CD4-positive, alpha-beta T cell treated with Interleukin-12 subunit alpha and Interleukin-12 subunit beta, for 1 hour (primary cell): ENCODE measurements at places on chromosomes 1 and 21.

GRCh38 chr1:31771891-31772668 lies 7.9 kb upstream of the ADGRB2 start:
- peak; percentile 41 for DNase-seq

- no peak for DNase-seq
Measured at GRCh38 chr1:28273216-28273860, 14.0 kb downstream of the SESN2 start.

DNA sequence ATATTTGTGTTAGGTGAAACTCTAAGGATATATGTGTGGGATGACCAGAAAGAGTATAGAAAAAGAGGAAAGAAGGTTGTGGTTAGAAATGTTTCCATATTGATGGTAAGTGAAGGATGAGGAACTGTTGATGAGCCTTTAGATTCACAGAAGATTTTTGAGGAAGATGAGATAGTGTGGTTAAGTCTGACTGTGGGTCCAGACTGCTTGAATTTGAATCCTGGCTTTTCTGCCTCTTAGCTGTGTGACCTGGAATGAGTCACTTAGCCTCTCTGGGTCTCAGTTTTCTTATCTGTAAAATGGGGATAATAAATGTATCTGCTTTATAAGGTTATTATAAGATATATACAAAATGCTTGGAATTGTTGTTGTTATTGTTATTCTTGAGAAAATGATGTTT lies 27.5 kb downstream of the RGL1 start:
- no peak for DNase-seq

DNA sequence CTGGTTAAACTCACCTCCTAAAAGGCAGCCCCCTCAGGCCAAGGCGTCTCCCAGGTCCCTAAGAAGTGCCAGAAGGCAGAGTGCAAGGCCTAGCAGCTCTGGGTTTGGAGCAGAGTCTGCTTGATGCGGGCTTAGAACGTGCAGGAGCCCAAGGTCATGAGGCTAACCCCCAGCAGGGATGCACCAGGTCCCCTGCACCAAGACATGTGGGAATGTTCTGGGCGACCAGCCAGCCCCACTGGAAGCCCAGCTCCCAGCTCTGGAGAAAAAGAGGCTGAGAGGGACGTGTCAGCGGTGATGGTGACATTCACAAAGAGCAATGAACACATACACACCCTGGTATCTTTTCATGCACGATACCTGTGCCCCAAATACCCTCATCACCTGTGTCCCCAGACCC lies 5.1 kb downstream of the LRRN2 start:
- no peak for DNase-seq

DNA sequence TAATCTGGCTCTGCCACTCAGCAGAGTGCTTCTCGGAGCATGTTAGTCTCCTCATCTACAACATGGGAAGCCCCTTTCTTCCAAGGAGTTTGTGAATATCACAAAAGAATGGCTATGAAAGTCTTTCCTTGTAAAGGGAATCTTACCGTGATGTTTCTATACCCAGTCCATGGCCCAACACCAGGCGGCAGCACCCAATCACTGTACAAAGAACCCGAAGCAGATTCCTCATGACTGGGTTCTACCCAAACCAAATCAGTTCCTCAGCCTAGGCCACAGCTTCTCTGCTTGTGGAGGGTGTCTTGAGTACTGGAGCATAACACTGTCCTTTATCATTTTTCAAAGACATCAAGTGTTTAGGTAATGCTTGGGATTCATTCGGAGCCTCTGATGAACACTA lies 16.6 kb upstream of the SLFNL1 start:
- no peak for DNase-seq

DNA sequence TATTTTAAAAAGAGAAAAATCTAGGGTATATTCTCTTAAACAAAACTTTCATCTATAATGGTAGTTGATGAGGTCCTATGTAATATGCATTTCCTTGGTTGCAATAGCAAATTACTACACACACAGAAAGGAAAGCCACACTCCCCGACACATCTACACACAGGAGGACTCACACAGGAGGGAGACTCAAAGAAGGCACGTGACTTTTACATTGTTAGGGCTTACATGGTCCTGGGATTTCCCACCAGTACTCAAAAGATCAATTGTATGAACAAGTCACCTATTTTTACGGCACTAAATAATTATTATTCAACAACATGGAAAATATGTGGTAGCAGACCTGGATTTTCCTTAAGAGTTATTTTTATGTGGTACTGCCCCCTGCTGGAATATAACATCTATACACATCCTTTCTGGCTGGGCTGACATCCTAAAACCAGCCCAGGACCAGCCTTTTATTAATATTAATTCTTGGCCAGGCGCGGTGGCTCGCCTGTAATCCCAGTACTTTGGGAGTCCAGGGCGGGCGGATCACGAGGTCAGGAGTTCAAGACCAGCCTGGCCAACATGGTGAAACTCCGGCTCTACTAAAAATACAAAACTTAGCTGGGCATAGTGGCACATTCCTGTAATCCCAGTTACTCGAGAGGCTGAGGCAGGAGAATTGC lies 33.9 kb upstream of the LGALS8 start:
- DNase-seq = peak; percentile 56

GRCh38 chr1:236747311-236747985 lies 47.6 kb upstream of the MTR start:
- DNase-seq = no peak

- peak; percentile 37 for DNase-seq
Measured at GRCh38 chr1:167601442-167602383, 28.3 kb upstream of the RCSD1 start.

GRCh38 chr1:50591598-50591997 lies 168.4 kb upstream of the DMRTA2 start:
- DNase-seq = no peak

GRCh38 chr1:109040989-109041620 lies 797 bp downstream of the WDR47 start:
- DNase-seq = no peak

DNA sequence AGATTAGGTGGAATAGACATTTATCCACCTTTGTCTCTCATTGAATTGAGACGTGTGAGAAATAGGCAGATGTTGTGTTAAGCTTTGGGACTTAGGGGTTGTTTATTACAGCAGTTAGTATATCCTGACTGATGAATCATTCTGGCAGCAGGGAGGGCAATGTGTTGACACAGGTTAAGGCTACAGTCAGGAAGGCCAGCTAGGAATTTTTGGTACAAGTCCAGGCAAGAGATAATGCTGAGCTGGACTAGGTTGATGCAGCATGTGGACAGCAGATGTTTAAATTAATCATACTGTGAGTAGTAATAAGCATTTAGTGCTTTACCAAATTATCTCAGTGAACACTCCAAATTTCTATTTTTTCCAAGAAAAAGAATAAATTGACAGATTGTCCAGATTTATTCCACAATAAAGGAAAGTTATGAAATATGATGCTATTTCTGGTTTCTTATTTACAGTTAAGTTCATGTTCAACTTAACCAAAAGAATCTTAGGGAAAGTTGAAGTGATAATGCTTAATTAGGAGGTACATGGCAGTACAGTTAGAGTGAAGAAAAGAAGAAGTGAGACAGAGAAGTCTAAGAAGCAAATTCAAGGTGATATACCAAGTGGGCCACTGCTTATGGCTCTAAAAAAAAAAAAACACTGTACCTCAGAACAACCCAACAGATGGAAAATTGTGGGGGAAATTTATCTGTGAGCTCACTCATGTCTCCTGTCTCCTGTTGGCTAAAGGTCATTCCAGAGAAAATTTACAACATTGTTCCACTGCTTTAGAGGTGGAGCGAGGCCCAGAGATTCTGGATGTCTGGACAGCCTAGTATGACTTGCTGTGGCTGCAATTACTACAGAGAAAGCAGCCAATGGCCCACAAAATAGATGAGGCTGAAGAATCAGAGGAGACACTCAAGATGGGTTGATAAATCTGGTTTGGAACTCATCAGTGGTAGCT lies 102.7 kb upstream of the C21orf91 start:
- no peak for DNase-seq

GRCh38 chr1:194372266-194372665 lies 1185.9 kb upstream of the B3GALT2 start:
- DNase-seq = no peak

DNA sequence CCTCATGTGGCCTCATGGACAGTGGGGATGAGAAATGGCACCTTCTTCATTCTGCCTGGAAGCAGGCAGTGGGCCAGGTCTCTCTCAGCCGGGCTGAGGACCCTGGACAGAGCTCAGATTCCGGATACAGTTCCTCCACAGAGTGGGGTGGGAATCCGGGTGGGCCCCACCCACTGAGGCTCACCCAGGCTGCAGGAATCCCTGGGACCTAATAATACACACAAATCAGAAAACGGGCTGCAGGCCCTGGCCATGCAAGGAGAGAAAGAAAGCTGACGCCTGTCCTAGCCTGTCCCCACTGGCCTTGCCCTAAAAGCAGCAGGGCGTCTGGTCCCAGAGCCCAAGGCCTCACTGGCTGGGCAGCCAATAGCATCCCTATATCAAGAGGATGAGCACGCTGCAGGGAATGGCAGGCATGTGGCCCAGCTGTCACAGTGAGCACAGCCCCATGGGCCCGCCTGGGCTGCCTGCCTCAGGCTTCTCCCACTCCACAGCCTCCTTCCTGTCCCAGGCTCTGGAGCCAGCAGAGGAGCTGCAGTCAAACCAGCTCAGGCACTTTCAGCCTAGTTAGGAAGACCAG lies 25.3 kb downstream of the ACTA1 start:
- no peak for DNase-seq

DNA sequence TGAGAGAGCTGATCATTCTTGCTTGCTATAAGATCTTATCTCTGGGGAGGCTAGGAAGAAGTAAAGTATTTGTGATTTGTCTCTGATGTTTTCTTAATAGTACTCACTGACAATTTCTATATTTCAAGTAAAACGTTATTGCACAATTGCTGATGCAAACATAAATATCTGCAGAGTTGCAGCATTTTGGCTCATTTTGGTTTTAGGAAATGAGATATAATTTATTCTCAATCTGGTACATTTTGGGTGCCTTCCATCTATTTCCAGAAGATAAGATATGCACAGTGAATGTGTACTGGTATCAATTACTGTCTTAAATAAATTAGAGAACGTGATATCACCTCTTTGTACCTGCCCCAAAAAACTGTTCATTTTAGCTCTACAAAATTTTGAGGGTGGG lies 1431.5 kb downstream of the BRINP3 start:
- DNase-seq = no peak

DNA sequence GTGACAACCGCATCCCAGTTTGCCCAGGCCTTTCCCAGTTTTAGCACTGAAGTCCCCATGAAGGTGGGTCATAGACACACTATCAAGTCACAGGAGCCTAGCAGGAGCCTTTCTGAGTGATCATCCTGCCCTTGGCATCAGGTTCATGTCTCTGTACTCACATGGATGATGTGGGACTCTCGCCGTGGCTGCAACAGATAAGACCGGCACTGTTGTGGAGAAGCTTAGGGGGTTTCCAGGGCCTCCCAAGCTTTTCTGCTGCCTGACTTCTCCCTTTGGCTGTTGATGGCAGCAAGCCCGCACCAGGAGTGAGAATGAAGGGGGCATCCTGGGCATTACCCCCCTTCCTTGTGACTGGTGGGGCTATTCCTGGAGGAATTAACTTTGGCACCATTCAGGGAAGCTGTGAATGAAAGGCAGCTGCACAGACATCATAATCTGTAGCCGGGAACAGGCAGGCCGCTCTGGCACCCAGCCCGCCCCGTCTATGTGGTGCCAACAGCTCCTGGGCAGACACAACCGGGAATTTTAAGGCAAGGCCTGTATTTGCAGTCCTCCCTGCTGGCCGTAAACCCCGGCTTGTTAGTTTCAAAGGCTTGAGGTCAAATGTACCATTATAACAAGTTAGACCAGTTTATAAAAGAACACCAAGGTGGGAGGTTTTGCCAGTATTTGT lies 148.6 kb downstream of the HUNK start:
- DNase-seq = no peak

DNA sequence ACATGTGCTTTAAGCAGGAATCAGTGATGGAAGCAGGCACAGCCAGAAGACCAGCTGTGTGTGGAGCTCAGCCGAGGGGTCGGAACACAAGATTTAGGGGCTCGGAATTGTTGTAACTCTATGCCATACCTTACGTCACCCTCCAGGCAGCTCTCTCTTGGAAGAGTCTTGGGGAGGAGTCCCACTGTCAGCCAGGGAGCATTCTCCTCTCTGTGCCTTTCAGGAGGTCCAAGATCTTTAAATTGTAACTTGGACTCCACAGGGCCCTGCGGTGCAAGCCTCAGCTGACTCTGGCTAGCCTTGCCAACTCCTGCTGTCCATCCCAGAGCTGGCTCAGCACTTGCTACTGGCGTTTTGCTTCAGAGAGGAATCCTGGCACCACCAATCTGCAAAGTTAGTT lies 26.4 kb upstream of the ROR1 start:
- DNase-seq = no peak

GRCh38 chr1:172446547-172446946 lies 2.7 kb upstream of the PIGC start:
- no peak for DNase-seq

DNA sequence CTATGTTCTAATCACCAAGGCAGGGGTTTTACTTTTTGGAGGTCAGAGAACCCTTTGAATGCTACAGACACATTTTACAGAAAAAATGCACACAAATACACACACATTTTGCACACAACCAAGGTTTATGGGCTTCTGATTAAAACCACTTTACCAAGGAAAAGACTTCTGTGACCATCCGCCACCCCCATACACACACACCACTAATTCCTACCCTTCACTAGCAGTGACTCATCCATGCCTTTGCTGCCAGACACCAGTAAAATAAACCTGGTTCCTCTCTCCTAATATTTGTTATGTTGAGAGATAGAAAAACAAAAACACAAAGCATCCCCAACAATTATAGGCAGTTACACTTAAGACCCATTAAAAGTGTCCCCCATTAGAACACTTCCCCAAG lies 12.9 kb downstream of the PIGM start:
- DNase-seq = no peak

- no peak for DNase-seq
Measured at GRCh38 chr1:151267760-151268159, 13.2 kb downstream of the PSMD4 start.

GRCh38 chr1:14704846-14705245 lies 106.4 kb downstream of the KAZN start:
- no peak for DNase-seq

GRCh38 chr1:18110968-18111367 lies 3.4 kb downstream of the IGSF21 start:
- DNase-seq = no peak
